Cortex of kidney (tissue), 1 donor: ENCODE measurements at places on chromosomes 12 and 14.

DNA sequence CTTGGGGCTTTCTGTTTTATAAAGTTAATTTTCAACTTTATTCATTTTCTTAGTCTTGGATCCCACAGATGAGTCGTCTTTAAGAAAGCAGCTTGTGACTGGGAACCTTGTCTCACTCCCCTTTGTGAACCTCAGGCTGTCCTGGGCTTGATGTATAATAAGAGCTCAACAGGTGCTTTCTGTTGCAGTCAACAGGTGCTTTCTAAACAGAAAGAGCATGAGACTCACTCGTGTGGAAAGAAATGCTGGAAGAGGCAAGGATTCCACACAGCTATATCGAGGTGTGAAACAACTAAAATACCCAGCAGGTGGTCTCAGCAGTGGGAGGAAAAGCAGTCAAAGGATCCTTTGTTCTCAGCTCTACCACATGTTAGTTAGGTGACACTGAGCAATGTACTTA is 398.9 kb downstream of the EGLN3 start:
- DNase-seq: no peak

GRCh38 chr14:103514596-103515421 is 7.8 kb downstream of the CKB start:
- no peak for DNase-seq

DNA sequence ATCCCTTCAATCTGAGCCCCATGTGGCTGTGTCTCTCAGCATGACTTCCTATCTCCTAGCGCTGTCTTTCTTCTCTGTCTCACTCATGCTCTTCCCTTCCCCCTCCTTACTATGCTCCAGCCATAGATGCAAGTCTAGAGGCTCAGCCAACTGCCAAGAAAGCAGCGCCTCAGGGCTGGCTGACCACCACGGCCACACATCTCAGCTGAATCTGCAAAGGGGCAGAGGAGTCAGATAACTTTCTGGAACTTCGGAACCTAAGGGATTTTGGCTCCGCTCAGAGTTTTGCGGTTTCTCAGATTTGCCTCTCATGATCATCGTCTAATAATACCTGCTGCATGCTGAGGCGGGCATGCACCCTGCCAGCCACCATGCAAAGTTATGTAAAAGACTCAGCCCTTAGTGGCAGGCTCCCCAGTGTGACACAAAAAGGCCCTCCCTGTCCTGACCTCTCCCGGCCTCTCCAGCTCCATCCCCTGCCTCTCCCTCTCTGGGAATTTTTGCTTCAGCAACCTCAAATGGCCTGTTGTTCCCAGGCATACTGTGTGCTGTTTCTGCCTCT is 5.0 kb upstream of the FGF6 start:
- no peak for DNase-seq

DNA sequence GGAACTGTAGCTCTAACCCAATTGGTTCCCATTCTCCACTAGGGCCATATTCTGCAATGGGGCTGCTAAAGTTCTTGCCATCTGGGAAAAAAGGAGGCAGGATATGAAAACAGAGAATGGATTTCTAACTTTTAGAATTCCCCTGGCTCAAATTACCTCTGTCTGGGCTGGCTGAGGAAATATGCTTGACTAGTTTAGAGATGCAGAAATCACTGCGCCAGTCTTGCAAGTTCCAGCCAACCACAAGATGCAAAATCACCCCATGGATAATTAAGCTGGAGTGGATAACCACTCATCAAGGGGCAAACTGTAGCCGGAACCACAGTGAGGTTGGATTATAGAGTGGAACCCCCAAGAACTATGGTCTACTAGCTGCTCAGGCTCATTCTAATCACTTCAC is 126.3 kb downstream of the RALGAPA1 start:
- no peak for DNase-seq

DNA sequence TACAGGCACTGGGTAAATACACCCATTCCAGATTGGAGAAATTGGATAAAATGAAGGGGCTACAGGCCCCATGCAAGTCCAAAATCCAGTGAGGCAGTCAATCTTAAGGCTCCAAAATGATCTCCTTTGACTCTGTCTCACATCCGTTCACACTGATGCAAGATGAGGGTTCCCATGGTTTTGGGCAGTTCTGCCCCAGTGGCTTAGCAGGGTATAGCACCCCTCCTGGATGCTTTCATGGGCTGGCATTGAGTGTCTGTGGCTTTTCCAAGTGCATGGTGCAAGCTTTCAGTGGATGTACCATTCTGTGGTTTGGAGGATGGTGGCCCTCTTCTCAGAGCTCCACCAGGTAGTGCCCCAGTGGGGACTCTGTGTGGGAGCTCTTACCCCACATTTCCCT is 427.2 kb downstream of the TRHDE start:
- no peak for DNase-seq

- no peak for DNase-seq
Measured at GRCh38 chr12:100215209-100215608, 14.6 kb downstream of the ACTR6 start.
